ENCODE measurements at places on chromosomes 1 and 21.
A peak's percentile ranks its signal among the peaks of the same experiment; 100 is the strongest.

GRCh38 chr1:38029685-38030511, 16.7 kb downstream of the POU3F1 start:
- no peak for DNase-seq

DNA sequence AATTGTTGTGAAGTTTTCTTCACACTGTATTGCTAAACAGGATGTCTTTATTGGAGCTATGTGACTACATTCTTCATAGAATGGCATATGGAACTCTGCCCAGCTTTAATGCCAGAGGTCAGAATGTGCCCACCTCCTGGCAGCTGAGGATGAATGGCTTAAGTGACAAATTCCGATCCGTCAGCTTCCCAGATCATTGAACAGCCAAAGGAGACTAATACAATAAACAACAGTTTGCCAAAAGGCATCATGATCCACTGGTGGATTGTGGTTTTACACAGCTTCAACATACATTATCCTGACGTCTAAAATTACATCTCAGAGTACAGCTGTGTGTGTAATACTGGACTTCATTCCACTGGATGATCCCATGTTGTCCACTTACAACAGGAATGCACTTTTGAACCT, 68.7 kb upstream of the C1orf105 start:
- DNase-seq, result no peak

DNA sequence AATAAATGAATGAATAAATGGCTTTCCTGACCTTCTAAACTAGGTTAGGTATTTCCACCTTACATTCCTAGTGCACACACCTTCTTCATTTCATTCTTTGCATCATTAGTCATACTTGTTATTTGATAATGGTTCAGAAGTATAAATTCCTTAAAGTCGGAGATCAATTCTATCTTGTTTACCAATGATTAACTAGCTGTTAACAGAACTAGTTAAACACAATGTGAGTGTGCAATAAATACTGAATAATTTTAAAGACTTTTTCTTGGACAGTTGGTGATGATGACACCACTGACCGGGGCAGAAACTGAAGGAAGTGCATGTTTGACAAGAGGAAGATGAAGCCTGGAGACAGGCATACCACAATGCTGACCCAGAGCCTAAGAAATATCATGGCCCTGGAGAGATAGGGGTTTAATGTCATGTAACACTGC, 207.1 kb upstream of the DEPDC1 start:
- no peak for DNase-seq

- no peak for DNase-seq
These were observed 10.5 kb upstream of the INTS3 start for GRCh38 chr1:153717330-153717729.

- DNase-seq, result peak; percentile 79
These were observed 79.8 kb upstream of the F3 start for GRCh38 chr1:94621395-94621794.

DNA sequence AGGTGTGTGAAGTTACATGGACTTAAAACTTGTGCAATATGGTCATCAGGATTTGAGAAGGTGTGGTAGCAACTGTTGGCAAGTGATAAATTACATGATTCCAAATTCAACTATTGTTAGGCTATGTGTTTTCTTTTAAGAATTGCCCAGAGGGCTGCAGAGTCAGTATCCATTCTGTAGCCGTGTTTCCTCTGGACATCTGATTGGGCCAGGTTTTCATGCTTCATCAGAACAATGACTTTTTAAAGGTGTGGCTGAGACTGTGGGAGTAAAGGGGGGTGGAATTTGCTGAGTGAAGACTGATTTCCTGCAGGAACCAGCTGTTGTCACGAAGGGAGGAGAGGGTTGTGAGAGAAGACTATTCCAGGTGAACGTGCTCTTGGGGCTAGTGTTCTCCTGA, 1.7 kb upstream of the HRNR start:
- DNase-seq, result no peak

- peak; percentile 49 for DNase-seq
These were observed 1.3 kb downstream of the ABCG1 start for GRCh38 chr21:42220138-42220701.

- DNase-seq, result peak; percentile 18
These were observed 89.5 kb upstream of the ARTN start for GRCh38 chr1:43844114-43844513.

- no peak for DNase-seq
These were observed 53.8 kb downstream of the STUM start for GRCh38 chr1:226602186-226603021.

DNA sequence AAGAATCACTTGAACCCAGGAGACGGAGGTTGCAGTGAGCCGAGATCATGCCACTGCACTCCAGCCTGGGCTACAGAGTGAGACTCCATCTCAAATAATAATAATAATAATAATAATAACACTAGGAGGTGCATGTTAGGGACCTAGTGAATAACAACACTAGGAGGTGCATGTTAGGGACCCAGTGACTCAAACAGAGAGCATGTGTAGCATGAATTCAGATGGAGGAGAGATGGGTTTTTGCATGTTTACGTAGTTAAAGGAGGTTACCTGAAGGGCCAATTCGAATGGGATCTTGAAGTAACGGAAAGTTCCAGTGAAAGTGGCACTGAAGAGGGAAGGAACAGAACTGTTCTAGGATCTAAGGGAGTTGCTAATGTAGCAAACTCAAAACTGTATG, 7.1 kb upstream of the KCNK1 start:
- no peak for DNase-seq

DNA sequence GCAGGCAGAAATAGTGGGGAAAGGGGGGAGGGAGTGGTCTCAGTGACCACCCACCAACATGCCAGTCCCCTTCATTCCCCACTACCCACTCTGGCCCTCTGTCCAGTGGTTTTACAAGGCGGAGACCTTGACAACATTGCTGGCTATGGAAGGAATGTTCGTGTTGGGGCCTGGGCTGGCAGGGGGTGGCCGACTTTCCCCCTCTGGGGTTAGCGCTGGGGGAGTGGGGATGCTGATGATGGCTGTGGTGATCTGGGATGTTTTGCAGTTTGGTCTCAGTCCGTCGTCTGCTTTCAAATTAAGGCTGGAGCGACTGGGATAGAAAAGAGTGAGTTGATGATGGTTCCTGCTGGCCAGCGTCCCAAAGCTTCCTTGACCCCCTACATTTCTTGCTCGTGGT, 20.3 kb downstream of the DDX20 start:
- DNase-seq, result no peak

DNA sequence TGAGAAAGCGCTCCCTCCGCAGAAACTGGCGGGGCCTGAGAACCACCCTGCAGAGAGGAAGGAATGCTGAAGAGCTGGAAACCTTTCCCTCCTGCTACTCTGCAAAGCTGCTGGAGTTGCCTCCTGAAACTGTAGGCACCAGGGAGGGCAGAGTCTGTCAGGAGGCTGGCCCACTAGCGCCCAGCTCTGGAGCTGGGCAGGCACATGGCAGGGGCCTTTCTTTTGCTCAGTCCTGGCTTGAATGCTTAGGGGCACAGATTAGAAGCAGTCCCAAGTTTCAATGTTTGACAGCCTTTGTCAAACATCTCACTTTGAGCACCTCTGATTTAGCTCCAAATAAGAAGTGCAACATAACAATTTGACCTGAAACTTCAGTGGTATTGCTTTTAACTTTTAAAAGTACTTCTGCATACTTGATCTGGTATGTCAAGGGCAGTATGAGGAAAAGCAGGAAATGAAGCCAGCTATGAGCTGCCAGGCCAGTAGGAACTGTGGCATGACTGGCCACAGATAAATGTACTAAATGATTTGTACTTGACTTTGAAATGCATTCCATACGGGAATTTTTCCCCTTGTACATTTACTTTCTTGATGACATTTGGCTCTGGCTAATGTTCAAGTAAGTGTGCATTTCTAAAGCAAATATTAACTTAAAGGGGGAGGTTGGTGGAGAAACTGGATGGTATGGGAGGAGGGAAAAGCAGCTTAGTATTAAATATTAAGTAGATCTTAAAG, 7.2 kb downstream of the C1orf116 start:
- no peak for DNase-seq

- no peak for DNase-seq
These were observed 44.2 kb upstream of the PLD5 start for GRCh38 chr1:242568666-242569065.

DNA sequence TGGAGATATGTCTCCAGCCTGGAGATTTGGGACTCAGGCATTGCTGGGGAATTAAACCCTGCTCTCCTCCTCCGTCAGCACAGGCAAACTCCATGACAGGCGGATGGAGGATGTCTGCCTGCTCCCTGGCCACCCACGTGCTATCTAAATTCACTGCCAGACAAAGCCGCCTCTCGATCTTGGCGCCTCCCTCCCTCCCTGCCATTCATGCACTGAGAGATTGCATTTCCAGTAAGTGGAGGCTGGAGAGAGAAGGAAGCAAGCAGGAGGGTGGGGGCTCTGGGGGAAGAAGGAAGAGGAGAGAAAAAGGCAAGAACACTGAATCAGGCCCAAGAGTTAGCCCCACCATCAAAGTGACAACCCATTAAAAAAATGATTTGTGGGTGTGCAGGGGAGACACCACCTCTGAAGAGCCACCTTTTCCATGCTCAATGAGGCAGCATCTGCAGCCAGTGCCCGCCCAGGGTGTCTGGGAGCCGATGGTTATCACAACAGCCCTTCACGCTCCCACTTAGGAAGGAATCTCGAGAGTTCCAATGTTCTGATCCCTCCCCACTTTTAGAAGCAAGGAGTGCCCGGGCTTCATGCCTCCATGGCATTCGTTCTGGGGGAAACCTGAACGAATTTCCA, 183.0 kb downstream of the HIVEP3 start:
- no peak for DNase-seq

- DNase-seq, result no peak
These were observed 104.6 kb downstream of the BACH1 start for GRCh38 chr21:29403301-29403700.

DNA sequence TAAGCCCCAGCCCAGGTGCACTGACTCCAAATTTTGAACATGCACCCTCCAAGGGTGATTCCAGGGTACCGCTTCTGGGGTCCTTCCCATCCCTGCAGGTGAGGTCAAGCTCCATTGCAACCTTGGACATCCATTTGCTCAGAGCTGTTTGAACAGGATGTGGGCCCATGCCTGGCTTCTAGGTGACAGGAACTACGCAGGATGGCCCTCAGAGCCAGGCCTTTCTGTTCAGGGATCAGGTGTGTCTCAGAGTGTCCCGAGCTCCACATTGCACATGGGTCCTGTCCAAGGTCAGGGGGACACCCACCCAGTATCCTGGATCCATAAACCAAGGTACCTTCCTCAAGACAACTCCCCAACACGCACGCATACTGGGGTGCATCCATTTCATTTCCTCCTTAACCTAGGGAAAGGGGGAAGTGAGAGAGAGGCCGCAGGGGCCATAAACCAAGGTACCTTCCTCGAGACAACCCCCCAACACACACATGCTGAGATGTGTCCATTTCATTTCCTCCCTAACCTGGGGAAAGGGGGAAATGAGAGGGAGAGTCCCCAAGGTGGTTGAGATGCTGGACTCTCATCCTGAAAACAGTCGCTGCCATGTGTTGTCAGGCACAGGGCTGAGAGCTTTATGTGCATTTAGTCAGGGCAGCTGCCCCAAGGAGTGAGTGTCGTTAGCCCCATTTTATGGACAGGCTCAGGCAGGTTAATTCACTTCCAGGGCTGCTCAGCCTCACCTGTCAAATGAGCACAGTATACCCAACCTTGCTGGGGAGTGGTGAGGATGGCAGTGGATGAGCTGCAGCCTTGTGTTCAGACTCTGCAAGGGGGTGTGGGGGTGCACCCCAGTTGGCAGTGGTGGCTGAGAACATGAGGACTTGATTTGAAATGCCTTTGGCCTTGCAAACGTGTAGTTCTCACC, 2.1 kb downstream of the SLC66A1 start:
- no peak for DNase-seq

DNA sequence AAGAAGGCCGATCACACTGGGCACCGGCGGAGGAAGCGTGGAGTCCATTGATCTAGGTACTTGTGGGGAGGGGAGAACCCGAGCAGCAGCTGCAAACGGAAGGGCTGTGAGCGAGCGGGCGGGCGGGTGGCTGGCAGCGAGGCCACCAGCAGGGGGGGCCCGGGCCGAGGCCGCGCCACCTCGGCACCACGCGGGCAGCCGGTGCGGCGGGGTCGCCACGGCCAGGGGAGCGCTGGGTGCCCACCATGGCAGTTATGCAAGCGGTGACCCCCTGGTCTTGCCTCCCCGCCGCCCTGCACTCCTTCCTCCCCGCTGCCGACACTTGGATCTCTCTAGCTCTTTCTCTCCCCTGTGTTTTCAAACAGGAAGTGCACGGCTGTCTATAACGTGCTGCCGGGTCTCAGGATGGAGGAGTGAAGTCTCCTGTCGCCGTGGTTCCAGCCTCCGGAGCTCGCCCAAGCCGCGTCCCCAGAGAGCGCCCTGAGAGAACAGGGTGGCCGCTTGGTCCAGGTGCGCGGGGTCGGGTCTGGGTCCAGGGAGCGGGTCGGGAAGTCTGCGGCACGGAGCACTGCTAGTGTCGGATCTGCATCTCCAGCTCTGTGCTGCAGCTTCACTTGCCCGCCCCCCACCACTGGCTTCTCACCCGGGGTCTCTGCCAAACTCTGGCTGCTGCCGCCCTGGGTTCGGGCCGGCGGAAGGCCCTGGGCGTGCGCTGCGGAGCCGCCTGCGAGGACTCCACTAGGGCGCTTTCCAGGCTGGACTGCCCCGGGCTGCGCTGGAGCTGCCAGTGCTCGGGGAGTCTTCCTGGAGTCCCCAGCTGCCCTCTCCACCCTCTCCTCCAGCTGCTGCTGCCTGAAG, 22.7 kb downstream of the LRRC8D start:
- peak; percentile 85 for DNase-seq

DNA sequence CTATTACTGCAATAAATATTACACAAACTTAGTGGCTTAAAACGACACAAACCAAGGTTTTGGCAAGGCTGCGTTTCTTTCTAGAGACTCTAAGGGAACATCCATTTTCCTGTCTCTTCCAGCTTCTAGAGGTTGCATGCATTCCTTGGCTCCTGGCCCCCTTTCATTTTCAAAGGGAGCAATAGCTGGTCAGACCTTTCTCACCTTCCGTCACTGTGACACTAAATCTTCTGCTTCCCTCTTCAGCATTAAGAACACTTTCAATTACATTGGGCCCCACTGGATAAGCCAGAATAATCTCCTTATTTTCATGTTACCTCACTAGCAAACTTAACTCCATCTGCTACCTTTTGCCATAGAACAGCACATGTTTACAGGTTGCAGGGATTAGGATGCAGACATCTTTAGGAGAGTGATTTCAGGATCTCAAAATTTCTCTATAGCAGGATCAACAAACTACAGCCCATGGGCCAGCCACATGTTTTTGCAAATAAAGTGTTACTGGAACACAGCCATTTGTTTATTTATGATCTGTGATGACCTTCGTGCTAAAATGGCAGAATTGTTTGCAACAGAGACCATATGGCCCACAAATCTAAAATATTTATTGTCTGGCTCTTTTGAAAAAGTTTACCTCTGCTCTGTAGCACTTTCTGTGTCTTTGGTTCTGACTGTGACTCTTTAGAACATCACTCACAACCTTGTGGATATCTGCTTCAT, 221.5 kb upstream of the SGIP1 start:
- DNase-seq, result no peak

DNA sequence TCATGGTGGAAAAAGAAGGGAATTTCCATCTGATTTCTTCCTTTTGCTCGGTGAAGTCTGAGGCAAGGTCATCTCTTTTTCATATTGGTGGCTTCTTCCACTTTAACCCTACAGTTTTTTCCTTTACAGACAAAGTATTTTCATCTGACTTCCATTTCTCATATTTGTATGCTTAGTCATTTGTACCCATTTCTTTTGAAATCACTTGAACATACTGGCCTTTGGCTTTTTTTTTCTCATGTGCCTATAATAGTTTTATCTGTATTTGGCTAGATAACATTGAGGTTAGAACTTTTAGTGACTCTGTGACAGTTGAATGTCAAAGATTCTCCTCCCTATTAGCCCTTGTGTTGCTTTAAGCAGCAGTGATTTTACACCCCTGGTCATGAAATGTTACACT, 27.7 kb downstream of the IL12RB2 start:
- no peak for DNase-seq

Measured in hematopoietic multipotent progenitor cell treated with erythropoietin and hydrocortisone succinate and interleukin-3 and kit ligand, for 6 days (in vitro differentiated cells).